Stimulated activated CD8-positive, alpha-beta memory T cell treated with anti-CD3 and anti-CD28 coated beads, Interleukin-4, amount 100 ng/mL, for 48 hours (primary cell): ENCODE measurements at places on chromosomes 12 and 14.

DNA sequence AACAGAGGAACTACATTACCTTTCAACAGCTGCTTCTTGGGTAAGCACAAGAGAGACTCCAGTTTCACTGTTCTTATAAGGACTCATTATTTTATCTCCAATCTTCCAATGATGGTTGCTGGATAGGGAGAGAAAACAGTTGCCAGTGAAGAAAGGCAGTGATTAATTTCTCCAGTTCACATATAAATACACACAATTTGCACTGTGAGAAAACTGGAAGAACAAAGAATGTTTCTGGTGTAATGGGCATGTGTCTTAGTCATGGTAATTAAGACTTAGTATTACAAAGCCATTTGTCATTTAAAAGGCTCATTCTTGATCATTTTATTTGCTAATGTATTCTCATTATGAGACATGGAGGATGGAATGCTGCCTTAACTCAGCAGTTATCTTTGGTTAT lies 78.0 kb upstream of the FAR2 start:
- DNase-seq: no peak

DNA sequence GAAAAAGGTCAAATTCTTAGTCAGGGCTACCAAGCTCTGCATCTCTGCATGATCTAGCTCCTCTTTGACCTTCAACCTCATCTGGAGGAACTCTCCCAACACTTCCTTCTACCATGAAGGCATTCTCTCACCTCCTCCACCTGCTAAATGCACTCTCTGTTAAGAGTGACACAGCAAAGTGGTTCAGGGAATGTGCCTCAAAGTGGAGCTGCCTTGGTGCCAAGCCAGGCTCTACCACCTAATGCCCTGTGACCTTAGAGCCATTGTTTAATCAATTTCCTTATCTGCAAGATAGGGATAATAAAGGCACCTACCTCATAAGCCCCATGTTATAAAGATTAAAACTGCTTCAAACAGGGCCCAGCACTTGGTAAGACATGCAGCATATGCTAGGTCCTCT lies 236.7 kb downstream of the ANO2 start:
- DNase-seq: no peak

DNA sequence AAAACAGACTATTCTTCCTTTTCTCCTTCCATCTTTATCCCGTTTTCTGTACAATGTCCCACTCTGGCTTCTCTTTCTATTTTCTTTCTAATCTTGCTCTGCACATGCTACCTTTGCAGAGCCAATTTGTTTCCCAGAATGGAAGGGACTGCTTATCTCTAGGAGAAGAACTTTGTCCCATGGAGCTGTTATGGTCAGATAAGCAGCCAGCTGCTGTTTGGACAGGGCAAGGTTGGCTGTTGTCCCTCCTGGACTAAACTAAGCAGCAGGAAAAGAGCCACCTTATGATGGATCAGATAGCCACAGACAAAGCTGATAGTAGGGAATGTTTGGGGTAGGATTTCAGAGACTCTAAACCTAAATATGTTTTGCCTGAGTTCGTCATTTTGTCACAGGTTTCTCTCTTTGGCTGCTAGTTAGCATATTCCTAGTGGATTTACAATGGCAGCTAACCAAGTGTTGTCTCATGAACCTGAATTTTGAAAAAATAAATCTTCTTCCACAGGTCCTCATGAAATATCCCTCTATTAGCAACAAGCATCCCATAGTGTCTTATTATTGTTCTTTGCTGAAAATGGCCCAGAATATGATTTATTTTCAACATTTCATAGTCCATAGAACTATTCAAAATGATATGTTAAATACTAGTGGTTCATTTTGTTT lies 262.8 kb downstream of the SLC16A7 start:
- DNase-seq: no peak

GRCh38 chr12:111445726-111446581 lies 40.2 kb downstream of the SH2B3 start:
- peak; percentile 23 for DNase-seq

DNA sequence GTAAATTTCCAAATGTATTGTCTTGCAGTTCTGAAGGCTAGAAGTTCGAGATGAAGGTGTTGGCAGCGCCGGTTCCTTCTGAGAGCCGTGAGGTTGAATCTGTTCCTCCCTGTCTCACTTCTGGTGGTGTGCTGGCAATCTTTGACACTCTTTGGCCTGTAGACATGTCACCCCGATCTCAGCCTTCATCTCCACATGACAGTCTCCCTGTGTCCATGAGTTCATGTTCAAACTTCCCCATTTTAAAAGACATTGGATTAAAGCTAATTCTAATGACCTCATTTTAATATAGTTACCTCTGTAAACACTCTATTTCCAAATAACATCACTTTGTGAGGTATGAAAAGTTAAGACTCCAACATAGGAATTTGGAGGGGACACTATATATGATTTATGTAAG lies 4.1 kb upstream of the RBM19 start:
- DNase-seq: no peak

DNA sequence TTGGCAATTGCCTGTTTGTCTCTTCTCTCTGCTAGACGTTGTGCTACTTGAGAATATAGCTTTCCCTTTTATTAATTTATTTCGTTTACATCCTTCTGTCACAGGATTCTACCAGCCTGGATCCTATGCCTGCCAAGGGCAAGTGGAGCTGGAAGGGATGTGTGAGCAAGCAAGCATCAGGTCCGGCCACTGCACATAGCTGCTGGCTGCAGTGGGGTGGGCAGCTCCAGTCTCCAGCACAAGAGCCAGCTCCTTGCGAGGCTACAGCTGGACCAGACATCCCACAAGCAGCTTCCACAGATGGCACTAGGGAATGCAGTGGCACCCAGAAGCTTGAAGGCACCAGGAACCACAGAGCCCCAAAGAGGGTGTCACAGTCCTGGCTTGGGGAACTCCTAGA lies 225.0 kb downstream of the KCNC2 start:
- no peak for DNase-seq

DNA sequence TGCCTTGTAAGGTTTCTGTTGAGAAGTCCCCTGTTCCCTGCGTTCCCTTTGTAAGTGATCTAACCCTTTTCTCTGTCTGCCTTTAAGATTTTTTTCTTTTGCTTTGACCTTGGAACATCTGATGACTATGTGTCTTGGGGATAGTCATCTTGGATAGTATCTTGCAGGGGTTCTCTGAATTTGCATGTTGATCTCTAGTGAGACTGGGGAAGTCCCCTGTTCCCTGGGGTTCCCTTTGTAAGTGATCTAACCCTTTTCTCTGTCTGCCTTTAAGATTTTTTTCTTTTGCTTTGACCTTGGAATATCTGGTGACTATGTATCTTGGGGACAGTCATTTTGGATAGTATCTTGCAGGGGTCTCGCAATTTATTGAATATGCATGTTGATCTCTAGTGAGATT lies 38.2 kb upstream of the TMX1 start:
- no peak for DNase-seq

- DNase-seq: no peak
Observed at GRCh38 chr12:31685801-31686200, 26.3 kb downstream of the ETFBKMT start.

GRCh38 chr14:53409289-53409688 lies 256.2 kb upstream of the DDHD1 start:
- no peak for DNase-seq

GRCh38 chr12:64170024-64170423 lies 52.1 kb downstream of the KICS2 start:
- no peak for DNase-seq

- no peak for DNase-seq
Observed at GRCh38 chr12:110002676-110003515, 3.7 kb downstream of the ANKRD13A start.

DNA sequence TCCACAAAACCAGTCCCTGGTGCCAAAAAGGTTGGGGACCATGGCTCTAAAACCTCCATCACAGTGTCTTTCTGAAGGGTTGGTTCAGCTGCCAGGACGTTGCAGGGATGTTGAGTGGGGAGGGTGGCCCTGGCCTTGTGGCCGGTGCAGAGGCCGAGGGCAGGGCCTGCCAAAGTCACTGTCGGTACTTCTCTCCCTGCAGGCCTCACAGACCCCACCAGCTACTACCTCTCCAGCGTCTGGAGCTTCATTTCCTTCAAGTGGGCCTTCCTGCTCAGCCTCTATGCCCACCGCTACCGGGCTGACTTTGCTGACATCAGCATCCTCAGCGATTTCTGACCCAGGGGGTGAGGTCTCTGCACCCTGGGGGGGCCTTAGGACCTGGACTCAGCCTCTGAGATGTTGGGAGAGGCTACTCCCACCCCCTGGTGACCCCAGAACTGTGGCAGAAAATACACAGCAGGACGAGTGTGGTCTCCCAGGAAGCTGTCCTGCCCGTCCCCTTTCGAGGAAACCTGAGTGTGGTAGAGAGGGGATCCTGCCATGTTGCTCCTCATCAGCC lies 7.0 kb downstream of the SLC48A1 start:
- DNase-seq: no peak

DNA sequence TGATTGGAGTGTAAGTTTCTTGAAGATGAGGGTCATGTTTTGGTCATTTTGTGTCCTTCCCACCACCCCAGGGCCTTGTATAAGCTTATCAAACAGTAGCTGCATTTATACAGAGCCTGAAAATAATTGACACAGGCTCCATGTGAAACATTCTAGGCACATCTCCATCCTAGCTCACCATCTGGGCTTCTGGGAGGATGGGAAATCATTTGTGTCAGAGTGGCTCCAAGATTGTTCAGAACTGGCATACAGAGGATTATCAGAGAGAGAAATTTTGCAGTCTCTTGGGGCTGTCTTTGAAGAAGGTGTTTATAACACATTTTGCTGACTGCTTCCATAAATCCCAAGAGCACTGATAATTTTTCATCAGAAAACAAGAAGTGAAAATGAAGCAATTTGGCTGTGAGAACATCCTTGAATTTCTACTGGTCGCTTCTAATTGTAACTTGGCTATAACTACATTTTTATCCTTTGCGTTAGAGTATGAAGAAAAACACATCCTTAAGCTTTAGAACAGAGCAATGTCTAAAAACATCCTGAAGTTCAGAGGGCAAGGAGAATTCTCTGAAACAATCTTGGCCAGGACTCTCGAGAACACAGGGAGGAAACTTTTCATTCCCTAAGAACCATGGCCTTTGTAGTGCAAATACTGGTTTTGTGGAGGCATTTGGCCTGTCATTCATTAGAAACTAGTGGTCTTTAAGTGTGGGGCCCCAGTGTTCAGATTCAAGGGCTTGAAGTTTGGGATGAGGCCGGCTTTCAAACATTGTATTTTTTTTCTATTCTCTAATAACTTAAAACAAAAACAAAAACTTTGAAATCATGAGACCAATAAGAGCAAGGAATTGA lies 151.1 kb downstream of the DACT1 start:
- no peak for DNase-seq

GRCh38 chr14:57171363-57171762 lies 97.3 kb downstream of the EXOC5 start:
- no peak for DNase-seq

DNA sequence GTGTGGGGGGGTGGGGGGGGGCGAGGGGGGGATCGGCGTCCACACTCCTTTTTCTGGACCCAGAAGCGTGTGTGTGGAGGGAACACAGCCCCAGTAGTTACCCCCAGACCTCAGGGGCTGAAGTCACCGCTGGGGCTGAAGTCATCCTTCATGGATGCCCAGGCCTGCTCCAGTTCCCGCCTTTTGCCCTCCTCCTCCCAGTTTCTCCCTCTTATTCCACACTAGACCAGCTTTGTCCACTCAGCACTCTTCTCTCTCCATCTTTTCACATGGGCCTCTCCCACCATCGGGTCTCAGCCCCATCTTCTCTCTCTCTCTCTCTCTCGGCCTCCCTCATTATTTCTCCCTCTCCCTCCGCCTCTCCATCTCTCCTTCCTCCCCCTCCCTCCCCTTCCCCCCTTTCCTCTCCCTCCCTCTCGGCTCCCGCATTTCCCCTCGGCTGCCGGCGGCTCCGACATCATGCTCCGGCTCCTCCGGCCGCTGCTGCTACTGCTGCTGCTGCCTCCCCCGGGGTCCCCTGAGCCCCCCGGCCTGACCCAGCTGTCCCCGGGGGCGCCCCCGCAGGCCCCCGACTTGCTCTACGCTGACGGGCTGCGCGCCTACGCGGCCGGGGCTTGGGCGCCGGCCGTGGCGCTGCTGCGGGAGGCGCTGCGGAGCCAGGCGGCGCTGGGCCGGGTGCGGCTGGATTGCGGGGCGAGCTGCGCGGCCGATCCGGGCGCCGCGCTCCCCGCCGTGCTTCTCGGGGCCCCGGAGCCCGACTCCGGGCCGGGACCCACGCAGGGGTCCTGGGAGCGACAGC lies at the start of gene P3H3:
Gene P3H3 (plus strand): TSS at position 426 of the 799 bp plus-strand sequence. CDS start 34 bp downstream, at position 460.
- DNase-seq: no peak

GRCh38 chr14:56949828-56950227 lies 139.5 kb upstream of the OTX2 start:
- DNase-seq: no peak

- DNase-seq: no peak
Observed at GRCh38 chr12:101745481-101745880, 6.2 kb upstream of the SYCP3 start.

DNA sequence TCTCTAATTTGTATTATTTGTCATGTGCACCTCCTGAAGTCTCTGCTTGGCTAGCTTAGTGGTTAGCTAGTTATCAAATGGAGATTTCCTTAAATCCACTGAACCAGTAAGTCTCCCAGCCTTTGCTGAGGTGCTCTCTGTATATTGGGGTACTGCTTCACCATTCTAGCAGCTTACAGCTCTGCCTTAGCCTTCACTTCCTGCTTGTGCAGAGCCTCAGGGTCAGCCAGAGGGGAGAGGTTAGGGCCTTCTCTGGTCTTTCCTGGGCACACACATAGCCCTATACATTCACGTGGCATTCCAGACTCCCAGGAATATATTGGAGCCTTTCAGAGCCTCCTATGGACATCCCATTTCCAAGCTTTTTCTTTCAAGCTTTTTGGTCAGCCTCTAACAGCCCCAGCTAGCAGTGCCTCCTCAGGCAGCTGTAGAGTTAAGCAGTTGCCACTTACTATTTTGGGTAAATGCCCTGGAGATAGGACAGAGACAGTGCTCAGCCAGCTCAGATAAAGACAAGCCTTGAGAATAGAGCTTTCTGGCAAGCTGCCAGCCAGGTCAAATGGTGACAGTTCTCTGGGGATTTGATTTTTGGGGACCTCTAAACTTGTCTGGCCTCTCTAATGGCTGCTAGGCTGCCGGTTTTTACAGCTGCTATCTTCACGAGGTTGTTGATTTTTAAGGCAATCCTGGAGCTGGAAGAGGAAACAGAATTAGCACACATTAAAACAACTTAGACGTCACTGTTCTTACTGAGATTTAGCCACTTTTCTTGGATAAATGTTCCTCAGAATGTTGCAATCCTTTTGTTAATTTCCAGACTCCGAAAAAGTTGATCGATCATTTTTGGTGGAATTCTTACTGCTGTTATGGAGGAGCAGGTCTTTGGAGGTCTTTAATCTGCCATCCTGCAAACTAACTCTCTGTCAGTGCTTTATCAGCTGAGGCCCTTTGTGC lies 32.9 kb downstream of the FBXW8 start:
- no peak for DNase-seq

GRCh38 chr14:88168498-88169165 lies 154.4 kb downstream of the KCNK10 start:
- DNase-seq: peak; percentile 71

DNA sequence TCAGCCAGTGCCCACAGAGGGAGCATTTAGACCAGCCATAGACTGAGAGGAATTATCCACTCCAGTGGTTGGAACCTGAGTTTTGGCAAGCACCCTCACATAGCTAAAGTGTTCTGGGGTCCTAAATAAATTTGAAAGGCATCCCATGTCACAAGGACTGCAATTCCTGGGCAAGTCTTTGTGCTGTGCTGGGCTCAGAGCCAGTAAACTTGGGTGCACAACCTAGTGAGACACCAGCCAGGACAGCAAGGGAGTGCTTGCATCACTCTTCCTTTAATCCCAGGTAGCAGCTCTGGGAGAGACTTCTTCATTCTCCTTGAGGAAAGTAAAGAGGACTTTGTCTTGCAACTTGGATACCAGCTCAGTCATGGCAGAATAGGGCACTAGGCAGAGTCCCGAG lies 142.0 kb upstream of the FSCB start:
- DNase-seq: no peak
